Astrocyte (in vitro differentiated cells and primary cell): ENCODE measurements at places on chromosomes 13 and 19.

DNA sequence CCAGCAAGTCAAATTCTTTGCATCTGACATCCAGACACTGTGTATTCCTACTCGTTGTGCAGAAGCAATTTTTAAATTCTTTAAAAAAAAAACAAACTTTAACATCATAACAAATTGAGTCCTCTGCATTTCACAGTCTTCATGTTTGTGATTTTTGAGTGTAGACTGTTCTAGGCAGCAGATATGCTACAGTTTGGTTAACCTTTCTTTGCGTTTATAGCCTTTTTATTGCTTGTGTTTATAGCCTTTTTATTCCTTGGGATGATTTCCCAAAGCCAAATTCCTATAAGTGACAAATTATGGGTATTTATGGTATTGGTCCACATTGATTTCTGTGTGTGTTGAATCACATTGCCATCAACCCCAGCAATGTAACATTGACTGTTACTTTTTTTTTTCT, 14.9 kb upstream of the RNF113B start:
- DNase-seq, result no peak

DNA sequence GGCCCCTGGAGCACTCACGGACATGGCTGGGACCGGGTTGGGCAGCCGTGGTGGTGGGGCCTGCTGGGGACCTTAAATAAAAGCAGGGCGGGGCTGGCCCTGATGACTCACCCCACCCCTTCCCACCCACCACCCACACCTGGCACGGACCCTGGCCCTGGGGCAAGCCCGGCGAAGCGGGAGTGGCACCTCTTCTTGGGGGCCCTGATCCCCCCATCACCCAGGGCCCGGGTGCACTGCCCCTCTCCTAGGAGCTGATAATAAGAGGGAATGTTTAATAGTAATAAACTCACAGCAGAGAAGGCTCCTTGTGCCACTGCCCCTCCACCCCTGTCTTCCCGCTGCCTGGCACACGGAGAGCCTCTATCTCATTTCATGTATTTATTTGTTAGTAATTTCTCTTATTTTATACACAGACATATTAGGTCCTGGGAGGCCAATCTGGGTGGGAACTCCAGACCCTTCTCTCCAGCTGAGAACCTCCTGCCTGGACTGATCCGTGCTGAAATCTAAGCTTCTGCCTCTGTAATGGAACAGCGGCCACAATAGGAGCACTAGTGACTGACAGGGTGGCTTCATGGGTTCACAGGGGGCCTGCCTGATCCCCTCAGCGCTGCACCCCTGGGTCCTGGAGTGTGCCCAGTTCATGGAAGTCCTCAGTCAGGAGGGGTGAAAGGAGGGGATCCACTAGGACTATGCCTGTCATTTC, at the start of gene LGALS7:
Gene LGALS7, minus strand, starts transcription at position 49 of the 709 bp plus-strand sequence. Its CDS starts 25 bp downstream, at position 24.
- no peak for DNase-seq

DNA sequence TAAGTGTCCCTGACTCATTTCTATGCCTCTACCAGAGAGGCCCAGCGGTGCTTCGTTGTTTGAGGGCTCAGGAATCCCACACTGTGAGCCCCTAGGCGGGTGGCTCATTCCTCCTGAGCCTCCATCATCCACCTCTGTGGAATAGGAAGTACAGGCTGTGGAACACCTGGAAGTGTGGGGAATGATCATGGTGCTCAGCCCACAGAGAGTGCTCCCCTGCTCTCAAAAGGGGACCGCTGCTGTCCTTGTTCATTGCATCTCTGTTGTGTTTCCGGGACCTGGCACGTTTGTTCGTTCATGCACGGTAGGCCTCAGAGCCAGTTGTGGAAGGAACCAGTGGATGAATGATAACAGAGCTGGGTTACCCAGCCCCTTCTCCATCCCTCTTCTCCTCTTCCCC, 1.2 kb downstream of the ACP7 start:
- no peak for DNase-seq

- DNase-seq, result no peak
These were observed 47.9 kb upstream of the TMTC4 start for GRCh38 chr13:100722517-100722916.

GRCh38 chr19:27974082-27974513, 1238.9 kb downstream of the UQCRFS1 start:
- DNase-seq, result peak; percentile 41

DNA sequence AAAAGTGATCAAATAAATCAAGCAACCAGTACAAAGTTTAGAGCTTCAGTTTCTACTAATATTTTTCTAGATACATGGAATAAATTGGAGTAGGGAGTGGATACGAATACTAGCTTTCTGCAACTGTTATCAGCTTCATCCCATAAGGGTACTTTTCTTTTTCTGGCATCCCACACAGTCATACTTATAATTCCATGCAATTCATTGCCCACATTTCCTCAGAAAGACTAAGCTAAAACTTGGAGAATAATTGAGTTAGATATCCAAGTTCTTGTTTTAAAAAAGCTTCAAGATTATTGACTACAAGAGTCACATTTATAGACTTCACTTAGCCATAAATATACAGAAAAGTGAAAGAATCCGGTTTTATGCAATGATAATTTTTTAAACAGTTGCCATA, 186.9 kb downstream of the OLFM4 start:
- no peak for DNase-seq

DNA sequence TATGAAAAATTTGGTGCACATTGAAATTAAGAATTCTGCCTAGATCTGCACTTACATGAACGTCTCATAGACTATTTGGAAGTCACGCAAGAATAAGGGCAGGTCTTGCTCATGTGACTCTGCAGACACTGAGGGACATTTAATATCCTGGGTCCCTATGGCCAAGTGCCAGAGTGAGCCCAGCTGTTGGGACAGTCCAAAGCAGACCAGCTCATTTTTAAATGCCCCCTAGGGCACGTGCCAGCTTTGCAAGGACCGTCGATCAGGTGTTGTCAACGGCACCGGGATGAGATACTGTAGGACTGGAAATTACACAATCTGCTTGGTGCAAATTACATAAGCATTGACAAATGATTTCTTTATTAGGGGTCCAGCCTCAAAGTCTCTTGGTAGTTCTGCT, 293.6 kb downstream of the TEX29 start:
- no peak for DNase-seq

DNA sequence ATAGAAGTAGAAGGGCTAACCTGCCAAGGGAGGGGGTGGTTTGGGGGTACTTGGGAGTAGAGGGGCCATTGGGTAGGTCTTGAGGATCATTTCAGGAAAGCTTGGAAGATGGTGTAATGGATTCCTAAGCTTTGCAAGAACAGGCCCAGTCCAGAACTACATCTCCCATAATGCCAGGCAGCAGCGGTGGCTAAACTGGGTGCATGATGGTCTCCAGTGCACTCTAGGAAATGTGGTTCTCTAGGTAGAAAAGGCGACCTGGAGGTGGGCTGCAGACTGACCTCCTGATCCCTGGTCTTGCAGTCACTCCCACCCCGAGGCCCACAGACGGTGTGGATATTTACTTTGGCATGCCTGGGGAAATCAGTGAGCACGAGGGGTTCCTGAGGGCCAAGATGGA, 3.8 kb downstream of the APLP1 start:
- no peak for DNase-seq

GRCh38 chr19:10920781-10921180, 7.7 kb downstream of the YIPF2 start:
- DNase-seq, result no peak

GRCh38 chr13:39963612-39964011, 308.1 kb downstream of the COG6 start:
- DNase-seq, result no peak

DNA sequence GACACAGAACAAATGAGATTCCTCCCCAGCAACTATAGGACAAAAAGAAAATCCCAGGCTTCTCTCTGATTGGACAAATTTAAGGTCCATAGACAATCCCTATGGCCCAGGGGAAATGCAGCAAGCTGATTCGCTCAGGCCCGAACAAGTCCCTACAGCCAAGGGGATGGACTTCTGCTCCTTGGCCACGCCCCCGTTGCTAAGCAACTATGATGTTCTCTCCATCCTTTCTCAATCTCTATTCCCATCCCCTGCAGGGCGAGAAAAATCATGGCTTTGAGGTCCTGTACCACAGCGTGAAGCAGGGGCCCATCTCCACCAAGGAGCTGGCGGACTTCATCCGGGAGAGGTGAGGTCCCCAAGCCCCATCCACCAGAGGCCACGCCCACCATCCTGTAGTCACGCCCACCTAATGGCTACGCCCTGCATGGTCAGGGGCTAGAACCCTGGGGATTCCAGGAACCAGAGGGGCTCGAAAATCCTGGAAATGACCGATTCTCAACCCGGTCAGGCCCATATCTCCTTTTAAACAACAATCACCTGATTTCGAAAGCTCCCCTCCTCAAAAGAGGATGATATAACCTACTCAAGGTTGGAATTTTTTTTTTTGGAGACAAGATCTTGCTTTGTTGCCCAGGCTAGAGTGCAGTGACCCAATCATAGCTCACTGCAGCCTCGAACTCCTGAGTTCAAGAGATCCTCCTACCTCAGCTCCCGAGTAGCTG, 11.4 kb downstream of the FCHO1 start:
- peak; percentile 79 for DNase-seq

DNA sequence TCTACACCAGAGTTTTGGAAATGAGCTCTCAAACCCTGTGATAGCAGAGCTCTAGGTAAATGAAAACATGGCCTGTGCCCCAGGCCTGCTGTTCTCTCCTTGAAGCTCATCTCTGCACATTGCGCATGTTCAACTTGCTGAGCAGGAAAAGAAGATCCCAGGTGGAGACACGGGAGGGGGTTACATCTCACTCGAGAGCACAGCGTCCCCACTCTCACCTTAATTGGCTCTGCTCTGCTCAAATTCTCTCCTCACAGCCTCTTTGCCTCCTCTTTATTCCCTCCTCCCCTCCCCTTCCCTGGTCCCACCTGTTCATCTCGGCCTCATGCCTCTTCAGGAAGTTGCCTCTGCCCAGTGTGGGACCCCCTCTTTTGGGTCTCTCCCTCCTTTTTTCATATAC, 44.7 kb downstream of the RGCC start:
- DNase-seq, result no peak

DNA sequence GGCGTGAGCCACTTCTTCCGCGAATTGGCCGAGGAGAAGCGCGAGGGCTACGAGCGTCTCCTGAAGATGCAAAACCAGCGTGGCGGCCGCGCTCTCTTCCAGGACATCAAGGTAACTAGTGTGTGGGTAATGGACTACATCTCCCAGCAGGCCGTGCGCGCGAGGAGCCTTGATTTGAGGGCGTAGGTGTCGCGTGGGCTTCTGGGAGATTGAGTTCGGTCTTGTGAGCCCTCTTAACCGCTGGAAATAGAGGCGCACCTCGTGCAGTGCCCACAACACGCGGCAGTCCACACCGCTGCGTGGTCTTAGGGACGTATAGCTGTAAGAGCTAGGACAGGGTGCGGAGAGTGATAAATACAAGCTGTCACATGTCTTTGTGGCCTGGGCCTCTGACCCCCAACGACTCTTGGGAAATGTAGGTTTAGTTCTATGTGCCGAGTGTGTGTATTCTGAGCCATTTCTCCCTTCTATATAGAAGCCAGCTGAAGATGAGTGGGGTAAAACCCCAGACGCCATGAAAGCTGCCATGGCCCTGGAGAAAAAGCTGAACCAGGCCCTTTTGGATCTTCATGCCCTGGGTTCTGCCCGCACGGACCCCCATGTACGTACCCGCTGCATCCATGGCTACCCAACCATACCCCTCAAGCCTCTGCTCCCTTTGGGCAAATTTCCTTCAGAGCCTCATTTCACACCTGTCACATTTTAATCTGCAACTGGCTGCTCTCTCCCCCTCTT, 864 bp downstream of the FTL start:
- DNase-seq, result peak; percentile 69

DNA sequence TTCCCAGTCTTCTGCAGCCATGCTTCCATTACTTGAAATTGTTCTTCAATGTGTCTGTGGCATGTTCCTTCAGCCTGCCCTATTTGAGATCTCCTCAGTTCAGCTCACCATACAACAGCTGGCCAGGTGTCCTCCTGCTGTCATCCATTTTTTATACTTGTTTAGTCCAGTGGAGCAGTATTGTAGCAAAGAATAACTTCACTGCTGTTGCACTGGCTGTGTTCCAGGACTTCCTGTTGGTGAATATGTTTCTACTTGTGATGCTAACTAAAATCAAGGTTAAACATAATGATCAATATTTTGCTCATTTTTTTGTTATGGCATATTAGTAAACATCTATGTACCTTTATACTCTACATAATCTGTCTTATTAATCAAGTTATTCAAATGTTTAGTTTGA, 1394.1 kb downstream of the PCDH9 start:
- no peak for DNase-seq

DNA sequence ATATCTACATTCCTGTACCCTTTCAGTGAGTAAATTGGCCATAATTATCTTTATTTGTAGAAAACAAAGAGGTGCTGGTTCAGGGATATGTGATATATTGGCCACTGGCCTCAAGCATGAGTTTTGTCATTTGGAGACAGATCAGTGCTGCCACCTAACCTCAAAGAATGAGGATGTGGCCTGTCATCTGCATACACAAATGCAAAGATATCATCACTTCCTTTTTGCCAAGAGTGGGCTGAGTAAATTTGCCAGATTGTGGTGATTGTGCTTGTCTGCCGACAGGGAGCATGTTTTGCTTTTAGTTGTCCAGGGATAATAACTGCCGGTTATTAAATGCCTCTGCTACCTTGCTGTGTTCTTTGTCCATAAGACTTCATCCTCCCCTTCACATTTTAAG, 44.2 kb downstream of the WASF3 start:
- DNase-seq, result peak; percentile 49

- no peak for DNase-seq
These were observed 1.1 kb downstream of the PTGER1 start for GRCh38 chr19:14473978-14474578.

- peak; percentile 26 for DNase-seq
These were observed 126.6 kb upstream of the UFM1 start for GRCh38 chr13:38223089-38223488.

DNA sequence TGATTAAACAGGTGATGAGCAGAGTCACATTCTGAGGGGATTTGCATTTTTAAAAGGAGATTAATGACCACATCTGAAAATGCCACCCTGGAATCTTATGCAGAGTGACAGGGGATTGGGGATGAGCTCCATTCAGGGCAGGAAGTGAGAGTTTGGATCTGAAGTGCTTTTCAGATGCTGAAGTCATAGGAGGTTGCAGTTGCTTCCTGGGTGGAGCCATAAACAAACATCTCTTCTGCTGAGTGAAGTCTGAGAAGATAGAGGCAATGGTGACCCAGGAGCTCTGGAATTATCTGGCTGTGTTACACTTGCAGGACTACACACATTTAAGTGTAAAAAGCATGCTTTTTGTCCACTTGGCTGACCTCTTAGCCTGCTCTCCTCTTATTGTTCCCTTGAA, 51.4 kb upstream of the PSG8 start:
- DNase-seq, result no peak

DNA sequence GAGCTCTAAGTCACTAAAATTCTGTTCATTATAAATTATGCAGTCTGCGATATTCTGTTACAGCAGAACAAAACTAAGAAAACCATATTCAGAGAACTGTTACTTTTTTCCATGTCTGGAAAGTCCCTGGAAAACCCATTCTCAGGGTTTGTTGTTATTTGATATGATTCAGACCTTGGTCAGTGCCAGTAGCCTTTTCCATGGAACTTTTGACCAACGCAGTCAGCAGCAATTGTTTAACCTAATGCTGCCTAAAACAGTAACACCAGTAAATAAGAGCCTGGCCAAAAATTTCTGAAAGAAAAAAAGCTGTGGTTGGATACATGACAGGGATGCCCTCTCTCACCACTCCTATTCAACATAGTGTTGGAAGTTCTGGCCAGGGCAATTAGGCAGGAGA, 402.7 kb downstream of the TBC1D4 start:
- peak; percentile 80 for DNase-seq
